Choroid plexus epithelial cell (primary cell): ENCODE measurements at places on chromosomes 16 and 17.
A peak's percentile ranks its signal among the peaks of the same experiment; 100 is the strongest.

DNA sequence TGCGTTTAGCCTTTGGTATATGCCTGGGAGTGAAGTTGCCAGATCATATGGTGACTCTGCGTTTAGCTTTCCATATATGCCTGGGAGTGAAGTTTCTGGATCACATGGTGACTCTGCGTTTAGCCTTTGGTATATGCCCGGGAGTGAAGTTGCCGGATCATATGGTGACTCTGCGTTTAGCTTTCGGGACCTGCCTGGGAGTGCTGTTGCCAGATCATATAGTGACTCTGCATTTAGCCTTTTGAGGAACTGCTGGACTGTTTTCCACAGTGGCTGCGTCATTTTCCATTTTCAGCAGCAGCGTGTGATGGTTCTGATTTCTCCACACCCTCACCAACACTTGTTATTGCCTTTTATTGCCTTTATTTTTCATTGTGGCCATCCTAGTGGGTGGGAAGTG, 73.0 kb downstream of the OR1D5 start:
- DNase-seq = no peak

DNA sequence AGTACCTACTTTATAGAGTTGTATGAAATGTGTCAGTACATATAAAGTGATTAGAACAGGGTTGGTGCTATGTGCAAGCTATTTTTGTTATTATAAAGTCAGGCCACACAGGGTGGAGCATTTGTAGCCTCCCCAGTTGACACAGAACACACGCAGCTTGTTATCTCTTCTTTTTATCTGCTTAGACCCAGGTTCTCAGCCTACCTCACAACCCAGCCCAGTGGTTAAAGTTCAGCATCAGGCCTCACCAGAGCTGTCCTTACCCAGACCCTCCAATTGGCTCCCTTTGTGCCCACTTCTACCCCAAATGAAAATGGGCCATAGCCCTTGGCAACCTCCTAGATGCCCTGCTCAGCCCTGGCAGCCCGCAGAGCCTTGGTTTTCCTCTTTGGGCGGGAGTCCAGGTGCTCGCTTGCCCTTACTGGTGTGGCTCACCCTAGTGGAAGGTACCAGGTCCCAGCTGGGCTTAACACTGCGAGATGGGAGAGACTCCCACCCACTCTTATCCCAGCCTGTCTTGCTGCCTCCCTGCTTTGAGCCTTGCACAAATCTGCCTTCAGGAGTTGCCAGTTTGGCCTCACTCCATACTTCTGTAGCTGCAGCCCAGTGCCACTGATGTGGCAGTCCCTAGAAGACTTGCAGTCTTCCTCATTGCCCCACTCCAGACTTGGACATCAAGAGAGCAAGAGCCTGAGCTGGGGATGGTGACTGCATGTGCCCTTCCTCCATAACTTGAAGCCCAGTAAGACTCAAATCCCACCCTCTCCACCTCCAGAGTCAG, 1.1 kb upstream of the PIGS start:
- no peak for DNase-seq

DNA sequence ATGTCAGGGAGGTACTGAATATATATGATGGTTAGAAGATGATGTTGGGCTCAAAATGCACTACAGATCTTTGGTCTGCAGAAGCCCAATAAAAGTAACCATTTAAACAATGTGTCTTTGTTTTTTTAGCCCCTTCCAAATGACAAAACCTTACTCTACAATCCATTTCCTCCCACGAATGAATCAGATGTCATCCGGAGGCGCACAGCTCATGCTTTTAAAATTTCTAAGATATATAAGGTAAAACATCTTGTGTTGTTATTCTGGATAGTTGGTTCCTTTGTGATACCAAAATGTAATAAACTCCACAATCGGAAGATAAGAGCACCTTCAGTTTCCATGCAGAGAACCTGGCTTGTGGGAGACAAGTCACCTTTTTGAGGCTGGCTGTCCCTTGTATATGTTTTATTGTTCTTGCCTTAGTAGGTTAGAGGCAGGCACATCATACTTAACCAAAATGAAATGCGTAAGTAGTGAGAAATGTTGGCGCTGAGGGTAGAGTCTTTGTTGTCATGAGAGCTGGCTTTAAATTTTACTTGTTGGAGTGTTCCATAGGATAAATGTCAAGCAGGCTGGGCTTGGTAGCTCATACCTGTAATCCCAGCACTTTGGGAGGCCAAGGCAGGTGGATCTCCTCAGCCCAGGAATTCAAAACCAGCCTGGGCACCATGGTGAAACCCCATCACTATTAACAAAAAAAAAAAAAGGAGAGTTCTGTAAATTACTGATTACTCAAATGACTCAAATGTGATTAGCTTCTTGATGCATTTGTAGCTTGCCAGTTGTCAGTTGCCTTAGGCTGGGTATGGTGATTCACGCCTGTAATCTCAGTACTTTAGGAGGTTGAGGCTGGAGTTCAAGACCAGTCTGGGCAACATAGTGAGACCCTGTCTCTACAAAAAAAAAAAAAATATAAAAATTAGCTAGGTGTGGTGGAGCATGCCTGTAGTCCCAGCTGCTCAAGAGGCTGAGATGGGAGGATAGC, 19.7 kb upstream of the SNTB2 start:
- no peak for DNase-seq

- DNase-seq = no peak
Observed at GRCh38 chr16:6356911-6357310, 975.7 kb upstream of the RBFOX1 start.

DNA sequence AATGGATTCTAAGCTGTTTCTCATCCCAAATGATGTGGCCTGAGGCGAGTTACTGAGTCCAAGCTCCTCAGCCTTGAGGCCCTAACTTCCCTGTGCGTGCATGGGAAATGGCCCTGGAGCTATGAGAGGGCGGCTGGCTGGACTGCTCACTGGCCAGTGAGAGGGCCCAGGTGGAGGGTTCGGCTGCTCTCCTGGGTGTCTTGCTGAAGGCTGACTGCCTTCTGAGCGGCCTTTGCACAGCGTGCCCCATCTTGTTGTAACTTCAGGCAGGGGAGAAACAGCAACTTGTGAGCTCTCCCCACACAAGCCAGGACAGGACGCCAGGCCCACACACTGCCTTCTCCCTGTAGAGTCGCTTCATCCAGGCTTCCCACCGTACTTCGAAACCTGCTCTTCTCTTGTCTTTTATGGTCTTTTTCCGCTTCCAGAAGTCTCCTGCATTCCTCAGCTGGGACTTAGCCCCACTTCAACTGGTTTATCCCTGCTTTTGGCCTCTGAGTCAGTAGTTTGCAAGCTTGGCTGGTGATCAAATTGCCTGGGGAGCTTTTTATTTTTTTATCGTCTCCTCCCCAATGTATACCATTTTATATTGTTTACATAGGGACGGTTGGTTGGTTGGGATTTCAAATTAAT, 13.3 kb downstream of the CDH3 start:
- peak; percentile 64 for DNase-seq

- peak; percentile 4 for DNase-seq
Observed at GRCh38 chr17:15342460-15342859, 1.1 kb upstream of the TEKT3 start.

- peak; percentile 79 for DNase-seq
Observed at GRCh38 chr16:71894229-71894920, 956 bp upstream of the IST1 start.

DNA sequence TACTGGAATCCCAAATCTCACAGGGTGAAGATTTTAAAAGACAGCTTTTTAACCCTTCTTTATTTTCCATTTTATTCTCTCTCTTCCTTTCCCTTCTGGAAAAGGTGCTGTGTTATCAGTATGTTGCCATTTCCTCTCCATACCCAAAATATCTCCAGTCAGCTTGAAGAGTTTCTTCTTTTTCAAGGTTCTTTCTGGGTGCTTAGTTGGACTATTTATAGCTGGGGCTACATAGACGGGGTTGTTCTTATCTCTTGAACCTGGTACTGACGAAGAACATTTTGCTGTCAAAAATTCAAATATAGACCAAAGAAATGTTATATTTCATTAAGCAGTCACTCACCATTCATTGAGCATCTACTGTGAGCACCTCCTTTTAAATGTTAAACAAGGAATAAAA, 48.6 kb downstream of the IST1 start:
- DNase-seq = no peak

DNA sequence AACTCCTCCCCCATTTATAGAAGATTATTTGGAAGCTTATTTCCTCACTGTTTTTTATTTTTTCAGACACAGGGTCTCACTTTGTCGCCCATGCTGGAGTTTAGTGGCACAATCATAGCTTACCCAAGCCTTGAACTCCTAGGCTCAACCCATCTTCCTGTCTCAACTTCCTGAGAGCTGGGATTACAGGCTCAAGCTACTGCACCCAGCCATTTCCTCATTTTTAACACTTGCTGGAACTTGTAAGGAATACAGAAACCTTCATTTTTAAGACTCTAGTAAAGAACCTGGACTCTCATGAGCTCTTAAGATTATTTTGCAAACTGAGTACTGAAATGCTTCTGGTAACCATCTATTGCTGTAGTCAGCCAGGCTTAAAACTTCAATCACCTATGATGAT, 29.9 kb downstream of the KANSL1 start:
- no peak for DNase-seq

- DNase-seq = peak; percentile 68
Observed at GRCh38 chr17:6523330-6523729, 33.0 kb downstream of the PITPNM3 start.

DNA sequence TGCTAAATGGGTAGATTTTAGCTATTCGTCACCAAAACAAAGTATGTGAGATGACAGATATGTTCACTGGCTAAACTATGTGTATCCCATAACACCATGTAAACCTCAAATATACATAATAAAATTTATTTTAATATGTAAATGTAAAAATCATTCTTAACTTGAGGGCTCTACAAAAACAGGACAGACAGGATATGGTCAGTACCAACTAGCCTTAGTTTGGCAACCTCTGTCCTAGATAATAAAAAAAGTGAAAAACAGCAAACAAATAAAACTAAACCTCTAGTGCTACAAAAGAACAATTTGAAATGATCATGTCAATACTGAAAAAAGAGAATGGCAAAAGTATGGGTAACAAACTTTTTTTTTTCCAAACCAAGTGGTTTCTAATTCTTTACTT, 33.8 kb downstream of the NCOR1 start:
- DNase-seq = no peak

GRCh38 chr16:4505356-4506147, 29.4 kb downstream of the HMOX2 start:
- no peak for DNase-seq

- DNase-seq = no peak
Observed at GRCh38 chr16:11495066-11495407, 91.7 kb downstream of the LITAF start.

- peak; percentile 78 for DNase-seq
Observed at GRCh38 chr17:5364156-5364555, 55.3 kb downstream of the NUP88 start.

GRCh38 chr17:58503866-58504265, 10.6 kb downstream of the MTMR4 start:
- no peak for DNase-seq
